ENCODE measurements at places on chromosomes 2 and 18. TPM values are rescaled to one million over a fixed set of nuclear protein-coding genes. Genes with fewer than 3 reads are reported as not detected.

IRS1 gene
- total RNA-seq: 11.8 TPM

SLC8A1 gene
- total RNA-seq: 187 TPM

MTHFD2 gene
- 28.1 TPM for total RNA-seq

OTOS gene
- 0.41 TPM for total RNA-seq

TNFAIP6 gene
- 0.41 TPM for total RNA-seq

RND3 gene
- 251 TPM for total RNA-seq

MC4R gene
- 3.3 TPM for total RNA-seq

KYNU gene
- total RNA-seq: under 0.01 TPM

NCKAP5 gene
- total RNA-seq: 9.0 TPM

CNDP1 gene
- under 0.01 TPM for total RNA-seq

CCDC141 gene
- 1.2 TPM for total RNA-seq

CHRNG gene
- not detected for total RNA-seq

RAB27B gene
- 33.0 TPM for total RNA-seq

CAPN14 gene
- 0.82 TPM for total RNA-seq

CNRIP1 gene
- total RNA-seq: 73.8 TPM

DHRS9 gene
- total RNA-seq: 0.82 TPM

ABCA12 gene
- total RNA-seq: 0.41 TPM

GLI2 gene
- 0.41 TPM for total RNA-seq

SNED1 gene
- total RNA-seq: 4.5 TPM

SALL3 gene
- 5.3 TPM for total RNA-seq

RNF103 gene
- 33.4 TPM for total RNA-seq

TMEM131 gene
- 30.2 TPM for total RNA-seq

LOXHD1 gene
- total RNA-seq: 0.41 TPM

IKZF2 gene
- total RNA-seq: 11.0 TPM

CXCR4 gene
- total RNA-seq: 68.5 TPM

Data from frontal cortex (tissue), 4 donors.